ENCODE measurements at places on chromosomes 1 and 21.

DNA sequence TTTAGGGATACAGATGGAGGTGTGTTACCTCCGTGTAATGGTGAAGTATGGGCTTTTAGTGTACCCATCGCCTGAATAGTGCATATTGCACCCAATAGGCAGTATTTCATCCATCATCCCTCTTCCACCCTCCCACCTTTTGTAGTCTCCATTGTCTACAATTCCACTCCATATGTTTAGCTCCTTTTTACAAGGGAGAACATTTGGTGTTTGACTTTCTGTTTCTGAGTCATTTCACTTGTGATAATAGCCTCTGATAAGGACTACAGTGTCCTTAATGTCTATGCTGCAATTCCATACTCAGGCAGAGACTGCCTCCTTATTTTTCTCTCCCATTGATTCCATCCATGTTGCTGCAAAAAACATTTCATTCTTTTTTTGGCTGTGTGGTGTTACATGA, 48.7 kb downstream of the OVGP1 start:
- no peak for DNase-seq

DNA sequence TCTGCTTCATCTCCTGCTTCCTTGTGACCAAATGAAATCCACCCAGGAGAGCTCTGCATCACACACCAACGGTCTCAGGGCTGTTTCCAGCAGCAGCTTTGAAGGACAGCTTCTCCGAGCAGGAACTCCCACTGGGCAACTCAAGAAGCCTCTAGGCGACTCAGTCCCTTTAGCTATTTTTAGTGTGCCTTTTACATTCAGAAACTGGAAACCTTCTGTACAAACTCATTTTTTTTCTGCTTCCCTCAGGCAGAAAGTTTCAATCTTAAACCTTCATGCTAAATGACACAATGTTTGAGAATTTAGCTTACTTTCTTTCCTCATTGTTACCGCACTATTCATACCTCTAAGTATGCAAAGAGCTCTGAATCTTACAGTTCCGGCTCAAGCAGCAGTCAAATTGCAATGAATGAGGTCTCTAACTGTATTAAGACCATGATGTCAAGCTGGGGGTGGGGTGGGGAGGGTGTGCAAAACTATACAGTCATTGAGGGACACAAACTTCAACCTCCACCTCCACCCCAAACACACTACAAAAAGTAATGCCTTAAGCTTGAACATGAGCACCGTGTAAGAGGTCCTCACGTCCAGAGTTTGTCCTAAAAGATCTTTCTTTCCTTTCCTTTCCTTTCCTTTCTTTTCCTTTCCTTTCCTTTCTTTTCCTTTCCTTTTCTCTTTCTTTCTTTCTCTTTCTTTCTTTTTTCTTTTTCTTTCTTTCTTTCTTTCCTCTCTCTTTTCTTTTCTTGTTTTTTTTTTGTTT, 16.4 kb upstream of the TARBP1 start:
- DNase-seq: no peak

DNA sequence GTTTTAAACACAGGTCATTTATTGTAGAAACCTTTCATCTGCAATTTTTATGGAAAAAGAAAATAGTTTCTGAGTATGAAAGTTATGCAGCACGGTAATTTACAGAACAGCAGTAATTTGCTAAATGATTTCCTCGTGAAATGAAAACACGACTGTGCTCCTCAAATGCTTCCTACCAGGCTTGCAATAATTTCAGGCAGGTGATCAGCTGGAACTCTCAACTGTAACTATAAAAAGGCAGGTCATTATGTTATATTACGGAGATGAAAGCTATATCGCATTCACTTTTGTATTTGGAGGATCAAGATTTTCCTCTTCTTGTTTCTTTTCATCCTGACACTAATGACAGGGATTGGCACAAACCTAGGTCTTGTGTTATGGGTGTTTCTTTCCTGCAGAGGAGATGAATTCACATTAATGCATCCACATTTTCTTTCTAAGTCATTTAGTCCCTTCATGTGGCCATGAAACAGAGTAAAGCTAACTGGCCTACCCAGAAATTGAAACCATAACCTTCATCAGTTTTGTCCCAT, 57.4 kb downstream of the SAMSN1 start:
- DNase-seq: no peak

DNA sequence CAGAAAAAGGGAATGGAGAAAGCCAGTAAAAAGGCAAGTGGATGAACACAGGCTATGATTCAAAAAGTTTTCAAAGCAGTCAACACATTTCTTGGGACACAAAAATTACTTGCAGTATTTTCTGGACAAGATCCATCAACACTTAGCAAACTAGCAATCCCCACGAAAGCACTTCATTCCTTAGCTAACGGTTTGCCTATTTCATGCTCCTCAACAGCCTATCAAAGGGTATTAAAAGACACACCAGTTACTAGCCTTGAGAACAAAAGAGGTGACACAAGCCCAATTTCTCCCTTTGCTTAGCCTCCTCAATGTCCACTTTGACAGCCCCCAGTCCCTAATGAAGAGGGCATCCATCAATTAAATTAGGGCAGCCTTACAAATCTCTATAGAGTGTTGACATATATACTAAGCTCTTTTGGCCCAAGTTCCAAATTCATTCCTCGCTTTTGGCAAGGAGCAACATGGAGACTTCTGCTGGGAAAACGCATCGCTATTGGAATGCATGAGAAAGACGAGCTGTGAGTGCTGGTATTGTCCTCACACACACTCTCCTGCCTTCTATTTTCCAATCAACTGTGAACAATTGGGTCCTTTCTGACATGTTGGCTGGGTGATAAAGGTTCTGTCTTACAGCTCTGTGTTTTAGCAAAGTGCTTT, 180.0 kb downstream of the TNR start:
- no peak for DNase-seq
